ENCODE measurements at places on chromosomes 6 and 20.

GRCh38 chr6:8005136-8005535 is 59.1 kb downstream of the BLOC1S5 start:
- no peak for DNase-seq

DNA sequence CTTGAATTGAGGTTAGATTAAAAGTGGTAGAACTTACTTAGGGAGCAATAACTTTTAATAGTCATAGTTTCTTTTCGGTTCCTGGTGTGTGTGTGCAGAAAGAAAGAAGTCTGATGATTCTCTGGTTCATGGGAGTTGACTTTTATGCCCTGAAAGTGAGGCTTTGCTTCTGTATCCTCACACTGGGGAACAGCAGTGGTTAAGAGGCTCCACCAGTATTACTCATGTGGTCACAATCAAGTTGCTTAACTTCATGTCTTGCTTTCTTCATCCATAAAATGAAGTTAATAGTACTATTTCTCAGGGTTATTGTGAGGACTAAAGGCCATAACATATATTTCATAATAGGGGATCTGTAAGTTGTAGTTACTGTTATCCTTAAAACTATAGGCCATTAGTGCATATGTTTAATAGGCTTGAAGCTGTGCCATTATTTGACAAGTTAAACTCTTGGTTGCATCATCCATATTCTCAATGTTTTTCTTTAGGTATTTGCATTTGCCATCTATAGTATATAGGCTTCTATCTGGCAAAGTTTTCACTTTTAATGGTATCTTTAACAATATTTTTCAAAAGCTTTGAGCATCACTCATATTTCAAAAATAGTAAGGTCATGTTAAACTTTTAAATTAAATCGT is 262.4 kb downstream of the PLCB1 start:
- no peak for DNase-seq

GRCh38 chr6:87382861-87383260 is 24.9 kb upstream of the CFAP206 start:
- DNase-seq: no peak

GRCh38 chr6:90403489-90404381 is 107.1 kb upstream of the BACH2 start:
- no peak for DNase-seq

- no peak for DNase-seq
These were observed 3.2 kb downstream of the TXLNB start for GRCh38 chr6:139288496-139289040.

- DNase-seq: no peak
These were observed 27.0 kb downstream of the SOD2 start for GRCh38 chr6:159665868-159666635.

- DNase-seq: no peak
These were observed 1604.6 kb downstream of the HACE1 start for GRCh38 chr6:103255132-103255531.

GRCh38 chr6:170206851-170207431 is 83.9 kb downstream of the DLL1 start:
- no peak for DNase-seq

DNA sequence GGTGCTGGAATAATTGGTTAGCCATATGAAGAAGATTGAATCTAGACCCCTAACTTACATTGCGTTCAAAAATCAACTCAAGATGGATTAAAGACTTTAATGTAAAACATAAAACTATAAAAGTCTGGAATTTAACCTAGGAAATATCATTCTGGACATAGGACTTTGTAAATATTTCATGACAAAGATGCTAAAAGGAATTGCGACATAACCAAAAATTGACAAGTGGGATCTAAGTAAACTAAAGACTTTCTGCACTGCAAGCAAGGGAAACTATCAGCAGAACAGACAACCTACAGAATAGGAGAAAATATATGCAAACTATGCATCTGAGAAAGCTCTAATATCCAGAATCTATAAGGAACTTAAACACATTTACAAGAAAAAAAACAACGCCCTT is 45.5 kb upstream of the SLC35F1 start:
- no peak for DNase-seq

- DNase-seq: no peak
These were observed 405.2 kb downstream of the RFPL4B start for GRCh38 chr6:112752305-112752704.

DNA sequence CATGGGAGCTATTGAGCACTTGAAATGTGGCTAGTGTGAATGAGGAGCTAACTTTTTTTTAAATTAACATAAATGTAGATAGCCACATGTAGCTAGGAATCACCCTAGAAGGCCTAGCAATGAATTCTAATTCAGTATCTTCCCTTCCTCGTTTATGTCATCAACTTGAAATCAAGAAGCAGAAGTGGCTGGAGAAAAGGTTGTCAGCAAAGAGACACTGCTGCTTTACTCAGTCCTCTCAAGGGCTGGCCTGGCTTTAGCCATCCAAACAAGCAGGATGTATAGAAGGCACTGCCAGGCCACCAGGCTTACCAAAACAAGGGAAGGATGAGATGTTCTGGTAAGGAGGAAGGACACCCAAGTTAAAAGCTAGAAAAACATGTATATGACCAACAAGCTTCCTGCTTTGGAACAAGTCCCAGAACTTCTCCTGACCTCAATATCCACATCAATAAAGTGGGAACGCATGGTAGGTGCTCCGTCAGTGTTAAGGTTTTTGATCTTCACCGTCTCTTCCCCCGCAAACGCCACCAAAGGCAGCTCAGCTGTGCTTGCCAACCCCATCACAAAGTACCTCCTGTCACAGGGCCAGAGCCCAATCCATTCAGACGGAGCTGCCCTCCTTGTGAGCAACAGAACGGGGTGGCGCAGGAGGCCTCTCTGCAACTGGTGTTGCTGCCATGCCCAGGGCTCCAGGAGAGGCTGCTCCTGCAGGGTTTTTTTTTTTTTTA is 235.8 kb upstream of the RIN2 start:
- peak; percentile 47 for DNase-seq

GRCh38 chr20:62887860-62888239 is 26.2 kb upstream of the TCFL5 start:
- no peak for DNase-seq

- DNase-seq: no peak
These were observed 195.1 kb downstream of the HDGFL1 start for GRCh38 chr6:22764496-22764895.

GRCh38 chr20:36833275-36834020 is 42.5 kb upstream of the TLDC2 start:
- no peak for DNase-seq

DNA sequence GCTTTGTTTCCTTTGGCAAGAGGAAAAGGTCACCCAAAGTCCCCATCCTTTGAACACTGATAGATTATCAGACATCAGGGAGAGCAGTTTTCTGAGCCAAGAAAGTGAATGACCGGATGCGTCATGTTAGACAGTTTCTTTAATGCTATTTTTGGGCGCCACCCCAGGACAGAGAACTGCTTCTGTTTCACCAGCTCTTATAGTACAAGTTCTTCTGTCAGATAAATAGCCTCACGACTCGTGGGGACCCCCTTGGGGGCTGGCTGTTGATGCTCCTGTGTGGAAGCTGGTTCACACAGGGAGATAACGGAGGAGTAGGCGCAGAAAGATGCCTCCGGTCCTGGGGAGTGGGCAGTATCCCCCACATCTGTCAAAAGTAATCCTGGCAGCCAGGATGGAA is 54.6 kb downstream of the NPEPL1 start:
- no peak for DNase-seq

GRCh38 chr6:112416866-112417265 is 69.7 kb downstream of the RFPL4B start:
- DNase-seq: no peak

DNA sequence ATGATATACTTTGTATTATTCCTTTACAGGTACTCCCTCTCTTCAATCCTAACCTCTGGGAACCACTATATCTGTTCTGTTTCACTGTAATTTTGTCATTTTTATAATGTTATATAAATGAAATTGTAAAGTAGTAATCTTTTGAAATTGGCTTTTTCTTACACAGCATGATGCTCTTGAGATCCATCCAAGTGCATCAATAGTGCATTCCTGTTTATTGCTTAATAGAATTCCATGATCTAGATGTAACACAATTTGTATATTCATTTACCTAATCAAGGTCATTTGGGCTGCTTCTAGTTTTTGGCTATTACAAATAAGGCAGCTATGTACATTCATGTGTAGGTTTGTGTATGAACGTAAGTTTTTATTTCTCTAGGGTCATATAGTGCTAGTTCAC is 174.6 kb downstream of the KHDC1L start:
- no peak for DNase-seq

- no peak for DNase-seq
These were observed 222.7 kb upstream of the FOXA2 start for GRCh38 chr20:22807045-22807444.

GRCh38 chr20:38377039-38377685 is 30.9 kb downstream of the LBP start:
- no peak for DNase-seq

GRCh38 chr6:86820750-86821149 is 116.6 kb upstream of the HTR1E start:
- DNase-seq: no peak

- no peak for DNase-seq
These were observed 66.7 kb upstream of the BMP2 start for GRCh38 chr20:6700563-6701329.

GRCh38 chr6:110643175-110643574 is 166.8 kb upstream of the SLC22A16 start:
- no peak for DNase-seq

- DNase-seq: no peak
These were observed 382.4 kb upstream of the ADGRB3 start for GRCh38 chr6:68252632-68253031.

DNA sequence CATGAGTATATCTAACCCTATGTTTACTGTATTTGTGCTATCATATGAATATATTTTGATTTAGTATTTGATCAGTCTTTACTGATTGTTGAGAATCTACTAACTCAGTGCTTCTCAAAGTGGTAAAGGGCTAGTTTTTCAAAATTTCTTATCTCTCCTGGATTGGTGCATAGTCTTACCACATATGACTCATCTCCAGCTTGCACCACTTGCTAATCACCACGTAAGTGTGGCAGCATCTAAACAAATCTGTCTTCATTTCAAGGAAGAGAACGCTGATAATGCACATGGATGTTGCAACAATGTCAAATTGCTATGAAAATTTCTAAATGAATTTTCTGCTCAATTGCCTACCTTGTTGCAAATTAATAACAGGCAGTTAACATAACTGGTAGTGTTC is 299.5 kb downstream of the PAX1 start:
- no peak for DNase-seq

DNA sequence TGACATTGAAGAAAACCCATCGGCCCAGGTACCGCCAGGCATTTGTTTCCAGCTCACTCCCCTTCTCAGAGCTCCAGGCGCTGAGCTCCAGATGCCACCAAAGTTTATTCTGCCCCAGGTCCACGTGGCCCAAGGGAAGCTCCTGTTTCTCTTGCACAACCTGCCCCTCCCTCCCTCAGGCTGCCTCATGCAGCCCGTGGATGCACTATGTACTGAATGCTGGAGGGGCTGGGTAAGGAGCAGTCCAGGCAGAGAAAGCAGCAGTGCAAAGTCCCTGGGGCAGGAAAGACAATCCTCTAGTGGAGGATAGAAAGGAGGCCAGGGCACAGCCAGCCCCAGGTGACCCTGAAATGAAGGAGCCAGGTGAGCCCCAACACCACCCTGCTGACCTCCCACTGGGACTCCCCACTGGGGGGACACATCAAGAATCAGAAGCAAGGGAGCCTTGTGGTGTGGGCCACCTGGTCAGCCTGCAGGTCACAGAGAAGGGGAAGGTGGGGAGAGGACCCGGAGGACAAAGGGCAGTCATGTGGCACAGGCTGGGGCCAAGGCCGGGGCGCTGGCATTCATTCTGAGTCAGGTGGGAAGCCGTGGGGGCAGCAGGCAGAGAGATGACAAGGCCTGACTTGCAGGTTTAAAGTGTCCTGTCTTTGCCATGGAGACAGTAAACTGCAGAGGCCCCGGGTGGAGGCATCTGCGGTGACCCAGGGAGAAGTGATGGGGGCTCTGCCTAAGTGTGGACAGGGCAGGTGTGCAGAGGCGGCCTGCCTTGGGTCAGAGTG is 230.1 kb downstream of the PREX1 start:
- peak; percentile 60 for DNase-seq

DNA sequence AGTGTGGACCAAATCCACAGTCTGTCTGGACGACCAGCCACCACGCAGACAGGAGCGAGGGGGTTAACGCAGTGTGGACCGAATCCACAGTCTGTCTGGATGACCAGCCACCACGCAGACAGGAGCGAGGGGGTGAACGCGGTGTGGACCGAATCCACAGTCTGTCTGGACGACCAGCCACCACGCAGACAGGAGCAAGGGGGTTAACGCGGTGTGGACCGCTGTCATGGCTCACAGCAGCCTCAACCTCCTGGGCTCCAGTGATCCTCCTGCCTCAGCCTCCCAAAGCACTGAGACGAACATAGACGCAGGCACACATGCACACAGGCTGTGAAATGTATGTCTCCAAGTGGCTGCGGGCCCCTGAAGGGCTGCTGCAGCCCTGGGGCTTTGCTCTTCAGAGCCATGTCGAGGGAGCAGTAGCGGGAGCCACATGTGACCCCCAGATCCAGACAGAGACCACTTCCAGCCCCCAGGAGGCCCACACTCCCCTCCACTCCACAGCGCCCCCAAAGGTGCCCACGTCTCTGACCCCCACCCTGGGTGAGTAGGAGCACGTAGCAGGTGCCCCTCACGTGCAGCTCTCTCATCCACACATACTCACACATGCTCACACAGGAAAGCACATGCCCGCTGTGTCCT is 98.1 kb downstream of the YTHDF1 start:
- no peak for DNase-seq

- no peak for DNase-seq
These were observed 8.8 kb upstream of the PIM1 start for GRCh38 chr6:37160922-37161778.

DNA sequence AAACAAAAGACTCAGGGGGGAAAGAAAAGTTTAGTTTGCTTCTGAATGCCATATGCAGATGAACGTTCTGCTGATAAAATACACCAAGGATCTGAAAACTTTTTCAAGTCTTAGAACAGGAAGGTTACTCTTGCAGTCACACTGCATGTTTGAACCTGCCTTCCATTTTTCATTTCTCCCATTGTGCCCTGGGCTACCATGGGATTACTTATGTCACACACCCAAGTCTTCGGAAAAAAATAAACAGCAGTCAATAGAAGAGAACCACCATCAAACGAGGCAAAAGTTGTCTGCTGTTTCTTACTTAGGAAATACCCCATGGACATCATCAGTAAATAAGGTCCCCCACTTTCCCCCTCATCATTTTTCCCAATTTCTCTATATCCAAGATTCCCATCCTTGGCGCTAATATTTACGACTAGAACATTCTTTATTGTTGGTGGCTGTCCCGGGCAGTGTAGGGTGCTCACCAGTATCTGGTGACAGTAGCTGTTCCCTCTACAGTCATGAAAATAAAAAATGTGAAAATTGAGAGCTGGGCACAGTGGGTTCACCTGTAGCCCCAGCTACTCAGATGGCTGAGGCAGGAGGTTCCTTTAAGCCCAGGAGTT is 202.5 kb downstream of the BCAS1 start:
- DNase-seq: no peak

- no peak for DNase-seq
These were observed 203.6 kb downstream of the LRFN2 start for GRCh38 chr6:40383348-40384115.

- no peak for DNase-seq
These were observed 86.7 kb upstream of the BACH2 start for GRCh38 chr6:90383196-90383822.

GRCh38 chr6:118808793-118809638 is 84.9 kb upstream of the ASF1A start:
- DNase-seq: no peak

GRCh38 chr6:142842418-142843261 is 102.3 kb downstream of the HIVEP2 start:
- DNase-seq: no peak

Measured in naive thymus-derived CD8-positive, alpha-beta T cell (primary cell).